K562 (cell line): ENCODE measurements at places on chromosomes 3 and 15. TPM values are rescaled to one million over a fixed set of nuclear protein-coding genes. Genes with fewer than 3 reads are reported as not detected.

CASR gene
- total RNA-seq = not detected in 2 replicates

P2RY14 gene
- total RNA-seq = not detected in 2 replicates

CDHR4 gene
- not detected in 2 replicates for total RNA-seq

MINAR1 gene
- total RNA-seq = 0.72 and 0.89 TPM in 2 replicates

VIPR1 gene
- total RNA-seq = 0.34 and 0.38 TPM in 2 replicates

CFAP20DC gene
- total RNA-seq = 3.5 and 4.6 TPM in 2 replicates

MKRN2 gene
- 45.5 and 50.1 TPM in 2 replicates for total RNA-seq

SLC28A1 gene
- total RNA-seq = not detected in 2 replicates

WDR49 gene
- not detected in 2 replicates for total RNA-seq

CLDN18 gene
- total RNA-seq = 0.11 TPM in 2 replicates

AMOTL2 gene
- 0.31 and 0.54 TPM in 2 replicates for total RNA-seq

SCN11A gene
- not detected in 2 replicates for total RNA-seq

CYP19A1 gene
- 0.44 and 1.6 TPM in 2 replicates for total RNA-seq

PPCDC gene
- 15.2 and 16.7 TPM in 2 replicates for total RNA-seq

SLC22A13 gene
- 0.29 and 0.49 TPM in 2 replicates for total RNA-seq
